ENCODE measurements at places on chromosomes 13 and 19.

- no peak for DNase-seq
Observed at GRCh38 chr13:93249364-93250306, 23.0 kb downstream of the GPC6 start.

GRCh38 chr13:41505209-41505835 lies 48.0 kb downstream of the RGCC start:
- no peak for DNase-seq

DNA sequence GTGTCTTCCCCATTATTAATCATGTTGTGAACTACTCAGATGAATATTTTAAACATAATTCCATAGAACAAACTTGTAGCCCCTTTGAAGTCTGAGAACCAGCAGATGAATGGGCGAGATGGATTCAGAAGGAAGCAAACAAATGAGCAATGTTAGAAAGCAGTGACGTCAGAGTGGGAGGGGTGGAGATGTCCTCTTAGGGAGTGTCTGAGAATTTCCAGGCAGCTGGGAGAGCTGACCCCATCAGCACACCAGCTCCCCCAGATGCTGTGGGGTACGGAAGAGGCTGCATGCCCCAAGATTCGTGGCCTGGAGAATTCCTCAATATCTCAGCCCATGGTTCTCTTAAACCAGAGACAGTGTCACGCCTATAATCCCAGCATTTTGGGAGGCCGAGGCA lies 68.6 kb downstream of the DPF1 start:
- no peak for DNase-seq

DNA sequence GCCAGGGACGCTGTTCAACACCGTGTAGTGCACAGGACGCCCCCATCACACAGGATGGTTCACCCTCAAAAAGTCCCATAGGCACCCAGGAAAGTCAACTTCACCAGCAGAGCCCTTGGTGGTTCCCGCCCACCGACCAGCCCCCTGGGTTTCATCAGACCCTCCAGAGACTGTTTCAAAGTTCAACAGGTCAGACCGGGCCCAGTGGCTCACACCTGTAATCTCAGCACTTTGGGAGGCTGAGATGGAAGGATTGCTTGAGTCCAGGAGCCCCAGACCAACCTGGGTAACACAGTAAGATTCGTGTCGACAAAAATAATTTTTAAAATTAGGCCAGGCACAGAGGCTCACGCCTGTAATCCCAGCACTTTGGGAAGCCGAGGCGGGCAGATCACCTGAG lies 61.0 kb downstream of the MYO9B start:
- DNase-seq: no peak

- no peak for DNase-seq
Observed at GRCh38 chr13:67204764-67205163, 25.4 kb downstream of the PCDH9 start.

DNA sequence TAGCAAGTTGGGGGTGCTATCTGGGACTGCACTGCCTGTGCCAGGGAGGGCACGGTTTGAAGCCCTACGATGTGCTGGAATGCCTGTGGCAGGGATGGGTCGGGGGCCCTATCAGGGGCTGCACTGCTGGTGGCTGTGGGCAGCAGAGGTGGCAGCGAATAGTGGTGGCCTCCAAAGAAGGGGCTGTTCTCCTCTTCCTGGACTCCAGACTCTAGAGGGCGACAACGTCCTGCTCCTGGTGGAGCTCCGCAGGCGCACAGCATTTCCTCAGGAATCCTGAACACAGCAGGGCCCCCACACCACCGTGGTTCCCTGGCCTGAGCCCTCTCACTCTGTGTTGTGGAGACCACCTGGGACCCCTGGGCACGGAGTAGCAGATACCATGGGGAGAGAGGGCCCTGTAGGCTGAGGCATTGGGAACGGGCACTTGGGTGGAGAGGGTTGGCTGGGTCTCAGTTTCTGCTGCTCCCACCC lies 145.6 kb downstream of the TNFRSF19 start:
- peak; percentile 26 for DNase-seq

DNA sequence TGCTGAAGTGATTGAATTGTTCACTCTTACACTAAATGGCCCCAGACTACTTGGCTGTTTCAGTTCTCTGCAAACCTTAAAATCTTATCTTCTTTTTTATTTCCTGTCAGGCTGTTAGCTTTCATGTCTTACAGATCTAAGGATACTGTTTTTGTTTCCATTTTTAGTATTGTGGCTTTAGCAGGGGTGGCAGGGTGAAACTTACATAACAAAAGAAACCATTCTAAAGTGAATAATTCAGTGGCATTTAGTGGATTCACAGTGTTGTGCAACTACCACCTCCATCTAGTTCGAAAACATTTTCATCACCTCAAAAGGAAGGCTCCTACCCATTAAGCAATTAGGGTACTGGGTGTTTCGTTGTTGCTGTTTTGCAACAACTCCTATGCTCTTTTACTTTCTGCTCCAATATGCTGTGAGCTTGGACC lies 19.8 kb downstream of the TMEM272 start:
- no peak for DNase-seq

DNA sequence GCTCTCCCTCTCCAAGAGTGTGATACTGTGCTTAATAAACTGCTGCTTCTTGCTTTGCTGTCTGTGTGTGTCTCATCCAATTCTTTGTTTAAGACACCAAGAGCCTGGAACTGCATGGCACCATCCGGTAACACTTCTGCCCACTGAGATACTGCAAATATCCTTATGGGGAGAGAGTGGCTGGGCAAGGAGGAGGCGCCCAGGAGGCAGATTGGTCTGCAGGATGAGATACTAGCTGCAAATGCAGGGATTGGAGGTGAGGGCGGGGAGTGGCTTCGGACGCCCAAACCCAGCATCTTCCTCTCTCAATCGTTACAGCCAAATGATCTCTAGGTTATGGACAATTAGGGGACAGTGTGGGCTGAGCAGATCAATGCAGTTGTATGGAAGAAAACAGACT lies 1.7 kb upstream of the SIGLEC7 start:
- DNase-seq: no peak

GRCh38 chr13:28805193-28805819 lies 14.8 kb upstream of the MTUS2 start:
- no peak for DNase-seq

DNA sequence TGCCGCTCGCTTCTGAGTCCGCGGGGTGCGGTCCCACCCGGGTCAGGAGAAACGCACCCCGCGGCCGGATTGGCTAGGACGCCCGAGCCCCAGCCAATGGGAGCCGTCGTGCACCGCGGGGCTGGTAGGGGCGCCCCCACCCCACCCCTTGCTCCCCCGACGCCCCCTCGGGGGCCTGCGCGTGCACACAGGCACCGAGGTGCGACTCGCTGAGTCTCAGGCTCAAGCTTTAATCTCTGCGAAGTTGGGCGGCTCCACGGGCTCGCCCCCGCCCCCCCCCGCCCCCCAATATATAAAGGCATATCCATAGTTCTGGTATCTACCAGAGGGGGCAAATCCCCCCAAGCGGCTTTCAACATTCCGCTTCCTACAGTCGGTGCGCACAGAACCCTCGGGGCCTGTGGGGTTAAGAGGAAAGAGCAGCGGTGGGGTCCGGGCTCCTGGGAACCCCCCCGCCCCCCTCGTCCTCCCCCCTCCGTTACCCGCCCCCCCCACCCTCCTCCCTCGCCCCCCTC lies at the start of gene COX6B2:
TSS of gene COX6B2 (minus strand) at position 22 of the 515 bp plus-strand sequence. CDS start 198 bp downstream, outside the sequence.
- no peak for DNase-seq

GRCh38 chr13:110476220-110476617 lies 85.3 kb downstream of the RAB20 start:
- DNase-seq: no peak

DNA sequence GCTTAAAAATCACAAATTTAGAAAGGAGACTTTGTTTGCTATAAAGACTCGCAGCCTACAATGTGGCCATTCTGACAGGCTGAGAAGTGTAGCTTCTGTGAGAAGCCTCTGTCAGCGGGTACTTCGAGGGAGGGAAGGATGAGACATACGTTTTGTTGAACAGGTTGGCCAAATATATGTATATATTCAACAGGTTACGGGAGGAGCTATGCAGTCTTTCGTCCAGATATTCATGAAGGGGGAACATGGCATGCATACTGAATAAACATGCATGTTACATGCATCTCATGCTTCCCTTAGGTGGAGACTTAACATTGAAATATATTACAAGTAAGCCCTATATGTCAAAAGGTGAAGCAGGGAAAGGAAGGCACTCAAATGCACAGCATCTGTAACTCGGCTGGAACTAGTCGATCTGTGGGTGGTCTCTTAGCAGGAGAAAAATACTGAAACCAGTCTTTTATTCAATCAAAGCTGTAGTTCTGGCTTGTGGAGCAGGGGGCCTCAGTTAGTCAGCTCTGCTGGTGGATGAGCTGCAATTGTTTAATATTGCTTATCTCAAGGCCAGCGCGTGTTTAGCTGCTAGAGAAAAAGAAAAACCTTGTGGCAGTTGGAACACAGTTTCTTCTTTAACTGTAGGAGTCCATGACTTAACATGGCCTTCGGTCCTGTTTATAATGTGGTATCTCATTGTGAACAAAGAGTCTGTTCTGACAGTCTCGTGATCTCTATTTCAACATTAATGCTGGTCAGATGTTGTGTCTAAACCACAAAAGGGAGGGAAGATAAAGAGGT lies 94.3 kb downstream of the FAM216B start:
- DNase-seq: peak; percentile 6

- DNase-seq: no peak
Observed at GRCh38 chr19:29393915-29394460, 131.8 kb upstream of the VSTM2B start.

- no peak for DNase-seq
Observed at GRCh38 chr13:111390522-111391270, 70.3 kb downstream of the TEX29 start.

DNA sequence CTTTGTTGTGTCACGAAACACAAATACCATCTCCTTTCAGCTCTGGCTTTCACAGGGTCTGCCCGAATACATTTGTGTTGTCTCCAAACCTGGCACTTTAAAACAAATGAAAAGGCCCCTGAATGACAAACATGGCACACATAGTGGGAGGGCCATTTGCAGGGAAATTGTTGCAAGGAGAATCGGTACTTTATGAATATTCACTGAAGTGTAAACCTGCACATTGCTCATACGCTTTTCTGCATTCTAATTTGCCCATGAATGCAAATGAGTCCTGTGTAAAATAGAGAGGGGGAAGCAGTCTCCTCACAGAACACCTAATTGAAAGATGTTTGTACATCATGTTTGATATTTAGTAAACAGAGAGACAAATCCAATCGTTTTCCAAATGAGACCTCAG lies 82.7 kb upstream of the PCDH8 start:
- no peak for DNase-seq

DNA sequence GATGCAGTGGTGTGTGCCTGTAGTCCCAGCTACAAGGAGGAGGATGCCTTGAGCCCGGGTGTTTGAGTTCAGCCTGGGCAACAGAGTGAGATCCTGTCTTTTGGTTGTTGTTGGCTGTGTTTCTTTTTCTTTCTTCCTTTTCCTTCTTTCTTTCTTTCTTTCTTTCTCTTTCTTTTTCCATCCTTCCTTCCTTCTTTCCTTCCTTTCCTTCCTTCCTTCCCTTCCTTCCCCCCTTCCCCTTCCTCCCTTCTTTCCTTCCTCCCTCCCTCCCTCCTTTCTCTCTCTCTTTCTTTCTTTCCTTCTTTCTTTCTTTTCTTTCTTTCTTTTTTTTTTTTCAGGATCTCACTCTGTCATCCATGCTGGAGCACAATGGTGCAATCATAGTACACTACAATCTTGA lies 46.5 kb upstream of the SIN3B start:
- no peak for DNase-seq

- DNase-seq: no peak
Observed at GRCh38 chr13:114026481-114026880, 52.6 kb upstream of the C13orf46 start.

GRCh38 chr19:43692385-43692784 lies 22.4 kb upstream of the PLAUR start:
- DNase-seq: no peak

DNA sequence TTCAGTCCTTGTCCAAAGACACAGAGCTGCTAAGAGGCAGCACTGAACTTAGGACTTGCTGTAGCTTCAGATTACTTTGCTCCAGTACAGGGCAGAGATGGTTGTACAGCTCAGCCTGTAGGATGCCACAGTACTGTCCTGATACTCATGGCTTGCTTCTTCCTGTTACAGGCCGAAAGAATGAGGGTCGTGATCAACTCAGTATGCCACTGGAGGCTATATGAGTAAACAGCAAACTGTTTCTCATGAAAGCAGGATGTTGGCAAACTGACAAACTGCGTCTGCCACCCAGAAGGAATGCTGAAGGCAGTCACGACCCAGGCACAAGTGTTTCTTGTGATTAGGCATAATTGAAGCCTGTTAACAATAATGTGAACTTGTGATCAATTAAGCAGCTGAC lies 2.8 kb downstream of the ZNF749 start:
- no peak for DNase-seq

DNA sequence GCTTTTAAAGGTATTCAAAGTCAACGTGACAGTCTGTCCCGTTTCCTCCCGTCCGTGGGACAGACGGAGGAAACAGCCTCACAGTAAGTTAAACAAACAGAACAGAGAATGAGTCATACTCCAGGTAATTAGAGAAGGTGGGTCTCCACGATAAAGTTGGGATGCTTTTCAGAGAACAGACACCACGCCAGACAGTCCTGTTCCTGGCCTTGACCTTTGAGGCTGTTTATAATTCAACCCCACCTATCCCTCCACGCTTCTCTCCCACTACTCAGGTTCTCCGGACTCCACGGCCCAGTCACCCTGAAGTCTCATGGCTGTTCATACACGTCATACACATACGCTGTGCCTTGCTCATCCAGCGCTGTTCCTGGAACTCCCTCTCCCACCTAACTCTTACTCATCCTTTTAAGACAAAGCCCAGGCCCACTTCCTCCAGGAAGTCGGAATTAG lies 42.5 kb downstream of the ARHGEF18 start:
- no peak for DNase-seq

- DNase-seq: no peak
Observed at GRCh38 chr19:4324228-4324627, 14.4 kb downstream of the STAP2 start.

DNA sequence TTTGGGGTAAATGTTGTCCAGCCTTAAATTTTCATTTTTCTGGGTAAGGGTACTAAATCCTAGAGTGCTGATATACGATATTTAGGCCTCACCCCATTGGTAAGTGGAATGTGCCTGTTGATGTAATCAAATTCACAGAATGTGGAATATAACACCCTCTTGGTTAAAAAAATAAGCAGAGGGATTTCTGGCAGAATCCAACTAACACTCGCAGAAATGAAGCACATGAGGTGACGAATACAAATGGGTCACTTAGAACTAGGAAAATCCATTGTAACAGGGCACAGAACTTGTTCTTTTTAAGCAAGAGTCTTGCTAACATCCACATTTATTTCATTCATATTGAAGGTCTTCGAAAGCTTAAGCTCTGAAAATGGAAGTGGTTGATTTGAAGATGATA lies 320.3 kb downstream of the SHISA2 start:
- DNase-seq: no peak

DNA sequence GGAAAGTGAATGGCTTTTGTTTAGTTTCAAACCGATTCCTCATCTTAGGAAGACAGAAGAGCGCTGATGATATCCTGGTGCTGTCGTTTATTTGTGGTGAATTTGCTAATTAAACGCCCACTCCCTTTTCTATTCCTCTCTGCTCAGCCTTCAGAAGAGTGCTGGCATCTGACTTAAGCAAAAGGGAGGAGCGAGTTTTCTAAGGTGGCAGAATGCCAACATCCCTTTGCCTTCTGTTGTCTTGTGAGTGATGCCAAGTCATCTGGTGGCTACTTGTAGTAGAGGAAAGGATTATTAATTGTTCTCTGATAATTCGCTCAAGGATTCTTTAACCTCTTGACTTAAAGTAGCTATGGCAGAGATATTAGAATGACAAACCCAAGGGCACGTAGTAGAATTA lies 68.1 kb downstream of the ERCC5 start:
- no peak for DNase-seq

- DNase-seq: peak; percentile 86
Observed at GRCh38 chr13:98142380-98143156, at the start of gene FARP1. Gene FARP1, plus strand, starts transcription at chr13:98143094. Its CDS starts 70,149 bp downstream, at chr13:98213243.
